ENCODE measurements at places on chromosomes 2 and 18.

- DNase-seq: no peak
These were observed 365.5 kb upstream of the KLHL29 start for GRCh38 chr2:23019476-23019875.

DNA sequence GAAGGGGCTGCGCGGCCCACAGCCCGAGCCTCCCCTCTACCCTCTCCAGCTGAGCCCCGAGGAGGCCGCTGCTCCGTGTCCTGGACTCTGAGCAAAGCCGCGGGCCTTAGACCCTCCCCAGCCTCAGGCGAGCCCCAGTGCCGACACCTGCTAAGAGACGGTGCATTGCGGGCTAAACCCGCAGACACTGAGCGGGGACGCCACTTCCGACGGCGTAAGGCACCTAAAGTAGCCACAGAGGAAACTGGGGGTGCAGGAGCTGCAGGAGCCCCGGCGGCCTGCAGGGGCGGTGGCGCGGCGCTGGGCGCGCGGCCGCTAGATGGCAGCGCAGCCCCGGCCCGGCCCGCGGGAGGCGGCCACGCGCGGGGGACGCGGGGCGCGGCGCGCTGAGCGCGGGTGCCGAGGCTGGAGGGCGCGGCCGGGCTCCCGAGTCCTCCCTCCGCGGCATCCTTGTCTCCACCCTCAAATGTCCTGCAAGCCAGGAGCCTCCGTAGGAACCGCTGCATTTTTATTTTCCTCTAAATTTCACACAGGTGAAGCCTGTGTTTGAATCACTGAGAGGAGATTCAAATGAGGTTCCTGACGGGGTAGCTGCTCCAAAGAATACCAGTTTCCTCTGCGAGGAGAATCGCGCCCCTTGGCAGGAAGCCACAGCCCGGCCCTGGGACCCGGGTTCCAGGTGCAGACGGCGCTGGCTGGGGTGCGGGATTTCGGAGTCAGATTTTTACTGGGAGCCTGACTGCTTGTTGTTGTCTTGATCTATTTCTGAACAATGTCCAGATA lies 650.5 kb downstream of the GALR1 start:
- no peak for DNase-seq

DNA sequence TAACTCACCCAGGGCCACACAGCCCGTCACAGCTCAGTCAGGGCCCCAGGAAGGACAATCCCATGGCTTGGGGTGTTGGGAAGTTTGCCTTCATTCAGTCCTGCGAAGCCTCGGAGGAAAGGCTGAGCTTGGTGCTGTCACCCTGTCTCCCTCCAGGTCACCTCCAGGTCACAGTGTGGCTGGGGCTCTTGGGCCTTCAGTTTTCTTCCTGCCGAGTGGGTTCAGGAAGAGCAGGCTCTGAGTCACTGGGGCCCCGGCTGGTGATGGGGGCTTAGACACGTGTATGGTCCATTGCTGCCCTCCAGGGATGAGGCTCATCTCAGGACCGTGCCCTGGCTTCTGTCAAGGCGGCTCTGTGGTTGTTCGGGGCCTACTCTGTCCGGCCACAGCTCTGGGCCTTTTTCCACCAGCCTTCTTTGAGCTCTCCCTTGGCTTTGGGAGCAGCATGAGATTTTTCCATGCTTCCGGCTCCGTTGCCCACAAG lies 118.6 kb downstream of the INHBB start:
- DNase-seq: no peak

DNA sequence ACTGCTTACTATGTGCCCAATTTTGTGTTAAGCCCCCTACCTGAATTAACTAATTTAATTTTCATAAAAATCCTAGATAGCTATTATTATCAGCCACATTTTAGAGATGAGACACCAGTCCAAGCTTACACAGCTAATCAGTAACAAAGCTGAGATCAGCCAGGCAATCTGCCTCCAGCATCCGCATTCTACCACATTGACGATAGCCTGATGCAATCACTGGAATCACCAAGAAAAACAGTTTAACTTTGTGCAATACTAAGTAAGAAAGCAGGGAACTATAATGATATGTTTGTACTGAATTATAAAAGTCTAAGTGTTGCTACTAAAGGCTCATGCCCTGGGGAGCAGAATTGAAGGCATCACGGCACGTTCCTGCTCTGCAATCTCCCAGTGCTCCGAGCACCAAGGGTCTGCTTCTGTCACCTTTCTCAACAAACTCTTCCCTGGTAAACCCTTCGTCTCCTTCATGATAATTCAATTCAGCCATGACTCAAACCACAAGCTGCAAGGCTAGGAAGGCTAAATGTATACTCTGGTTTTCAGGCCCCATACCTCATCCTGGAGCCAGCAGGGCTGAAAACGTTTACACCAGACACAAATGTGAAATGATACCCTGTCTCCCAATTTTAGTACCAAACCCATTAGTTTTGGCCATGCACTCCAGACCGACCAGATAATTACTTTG lies 19.4 kb downstream of the KANSL3 start:
- DNase-seq: no peak

GRCh38 chr2:203670939-203671338 lies 35.5 kb upstream of the CD28 start:
- DNase-seq: no peak

DNA sequence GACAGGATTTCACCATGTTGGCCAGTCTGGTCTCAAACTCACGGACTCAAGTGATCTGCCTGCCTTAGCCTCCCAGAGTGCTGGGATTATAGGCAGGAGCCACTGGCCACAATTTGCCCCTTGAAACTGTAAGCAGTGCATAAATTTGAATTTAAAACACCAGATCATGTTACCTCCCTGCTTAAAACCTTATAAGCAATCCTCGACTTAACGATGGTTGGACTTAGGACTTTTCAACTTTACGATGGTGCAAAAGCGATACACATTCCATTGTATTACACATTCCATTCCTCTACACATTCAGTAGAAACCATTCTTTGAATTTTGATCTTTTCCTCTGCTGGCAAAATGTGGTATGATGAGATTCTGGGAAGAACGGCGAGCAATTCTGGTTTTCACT lies 23.2 kb upstream of the EFR3B start:
- DNase-seq: no peak

GRCh38 chr18:48859311-48860268 lies 91.2 kb downstream of the SMAD7 start:
- DNase-seq: no peak
